Effector memory CD8-positive, alpha-beta T cell (primary cell): ENCODE measurements at places on chromosomes 13 and 19.

GRCh38 chr13:106551350-106551749 is 15.9 kb upstream of the EFNB2 start:
- DNase-seq: no peak

DNA sequence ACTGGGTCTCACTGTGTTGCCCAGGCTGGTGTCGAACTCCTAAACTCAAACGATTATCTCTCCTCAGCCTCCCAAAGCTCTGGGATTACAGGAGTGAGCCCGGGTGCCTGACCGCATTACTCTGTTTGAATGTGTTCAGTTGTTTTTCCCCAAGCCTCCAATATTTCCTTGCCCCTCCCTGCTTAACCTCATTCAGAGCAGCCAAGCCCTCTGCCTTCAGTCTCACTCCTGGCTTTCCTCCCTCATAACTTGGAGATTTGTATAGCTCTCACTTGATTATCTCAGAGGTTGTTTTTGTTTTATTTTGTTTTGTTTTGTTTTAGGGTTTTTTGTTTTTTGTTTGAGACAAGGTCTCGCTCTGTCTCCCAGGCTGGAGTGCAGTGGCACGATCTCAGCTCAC is 11.4 kb downstream of the EPHX3 start:
- DNase-seq: no peak

- DNase-seq: no peak
Observed at GRCh38 chr19:45920458-45920857, 5.9 kb upstream of the NANOS2 start.

- no peak for DNase-seq
Observed at GRCh38 chr13:98984118-98984517, 6.3 kb upstream of the DOCK9 start.

DNA sequence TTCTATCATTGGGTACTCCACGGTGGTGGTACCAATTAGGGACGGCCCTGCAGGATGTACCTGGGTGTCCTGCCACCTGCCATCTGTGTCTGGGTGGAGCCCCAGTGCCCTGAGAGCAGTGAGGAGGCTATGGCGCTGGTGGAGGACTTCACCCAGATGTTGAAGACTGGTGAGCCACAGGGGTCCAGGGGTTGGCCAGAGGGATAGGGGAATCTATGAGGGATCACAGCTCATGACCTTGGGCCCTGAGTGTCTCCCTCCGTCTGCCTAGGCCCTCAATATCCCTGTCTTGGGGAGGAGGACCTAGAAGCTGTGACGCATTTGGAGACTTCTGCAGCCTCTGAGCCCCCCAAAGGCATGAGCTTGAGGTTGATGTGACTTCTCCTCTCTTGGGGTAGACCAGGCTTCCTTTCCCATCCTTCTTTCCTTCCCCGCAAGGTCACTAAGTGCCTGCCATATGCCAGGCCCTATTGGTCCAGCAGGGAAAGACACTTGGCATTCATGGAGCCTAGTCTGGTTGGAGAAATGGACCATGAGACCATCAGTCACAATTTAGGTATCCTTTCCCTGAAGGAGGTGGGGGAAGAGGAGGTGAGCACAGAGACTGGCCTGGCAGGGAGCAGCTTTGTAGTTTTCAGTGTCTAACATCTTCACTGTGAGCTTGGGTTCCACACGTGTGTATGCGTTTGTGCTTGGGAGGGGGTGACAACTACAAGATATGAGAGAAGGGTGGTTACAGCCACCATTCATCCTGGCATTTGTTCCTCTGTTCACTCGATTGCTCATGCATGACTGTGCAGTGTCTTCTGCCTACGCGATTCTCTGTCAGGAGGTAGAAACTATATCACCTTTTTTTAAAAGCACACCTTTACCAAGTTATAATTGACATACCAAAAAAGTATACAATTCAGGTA is 5.1 kb upstream of the MZF1 start:
- DNase-seq: no peak

GRCh38 chr19:2043961-2044708 is 6.9 kb downstream of the MKNK2 start:
- no peak for DNase-seq

GRCh38 chr13:39233519-39233918 is 195.3 kb downstream of the NHLRC3 start:
- DNase-seq: no peak

GRCh38 chr13:27360562-27360961 is 63.9 kb upstream of the GTF3A start:
- no peak for DNase-seq

- no peak for DNase-seq
Observed at GRCh38 chr19:1836458-1837221, 11.6 kb downstream of the REXO1 start.

DNA sequence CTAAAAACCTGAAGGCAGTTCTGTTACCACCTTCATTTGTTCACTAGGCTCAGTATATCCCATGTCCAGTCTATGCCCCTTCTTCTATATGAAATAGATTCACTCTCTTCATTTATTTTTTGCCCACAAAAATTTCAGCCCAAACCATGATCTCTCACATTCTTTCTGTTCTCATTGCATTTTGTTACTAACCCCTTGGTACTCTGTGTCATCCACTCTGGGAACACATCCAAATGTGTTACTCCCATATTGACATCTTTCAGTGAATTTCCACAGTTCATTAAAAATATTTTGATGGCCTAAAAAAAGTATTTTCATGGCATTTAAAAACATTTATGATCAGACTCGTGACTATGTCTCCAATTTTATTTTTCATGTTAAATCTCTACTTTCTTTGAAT is 378.9 kb downstream of the SLITRK1 start:
- no peak for DNase-seq

GRCh38 chr13:83065108-83065507 is 817.2 kb downstream of the SLITRK1 start:
- no peak for DNase-seq

GRCh38 chr13:35283856-35284255 is 192.6 kb downstream of the MAB21L1 start:
- DNase-seq: no peak

- DNase-seq: peak; percentile 29
Observed at GRCh38 chr19:2207991-2208860, 27.9 kb downstream of the PLEKHJ1 start.

- no peak for DNase-seq
Observed at GRCh38 chr19:3620145-3620816, 6.3 kb downstream of the CACTIN start.

DNA sequence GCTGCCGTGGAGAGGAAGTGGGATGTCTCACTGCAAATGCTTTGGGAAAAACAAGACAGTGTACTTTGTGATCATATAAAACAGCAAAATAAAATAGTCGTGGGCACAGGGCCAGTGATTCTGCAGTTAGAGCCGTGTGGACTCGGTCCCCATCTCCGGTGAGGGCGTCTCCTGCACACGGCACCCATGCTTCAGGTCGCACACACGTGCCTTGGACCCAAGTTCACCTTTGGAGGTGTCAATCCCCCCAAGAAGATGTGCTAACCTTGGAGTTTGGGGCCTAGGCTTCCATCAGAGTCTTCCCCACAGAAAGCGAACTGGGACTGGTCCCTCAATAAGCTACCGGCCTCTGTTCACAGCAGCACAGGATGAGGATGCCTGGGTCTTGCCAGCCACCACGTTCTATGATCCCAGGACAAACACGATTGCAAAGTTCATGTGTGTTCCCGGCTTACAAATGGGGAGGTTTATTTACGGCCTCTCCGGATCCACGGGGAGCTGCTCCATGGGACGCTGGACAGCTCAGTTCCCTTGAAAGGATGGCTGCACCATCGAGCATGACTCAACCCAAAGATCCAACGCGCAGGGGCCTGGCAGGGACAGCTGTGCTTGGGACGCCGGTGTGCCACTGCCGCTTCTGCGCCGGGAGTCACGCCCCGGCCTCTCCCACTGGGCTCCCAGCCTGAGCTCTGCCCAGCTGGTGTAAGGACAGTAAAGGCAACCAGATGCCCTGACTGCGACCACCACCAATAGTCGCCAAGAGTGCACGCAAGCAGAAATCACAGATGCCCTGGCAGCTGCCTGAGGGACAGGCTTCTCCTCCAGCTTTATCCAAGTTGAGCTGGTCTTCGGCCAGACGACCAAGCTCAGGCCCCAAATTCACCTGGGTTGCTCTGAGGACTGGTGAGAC is 8.6 kb downstream of the GAS6 start:
- DNase-seq: no peak

- no peak for DNase-seq
Observed at GRCh38 chr13:39040206-39040605, 1.9 kb downstream of the NHLRC3 start.

GRCh38 chr13:66341635-66342377 is 888.3 kb downstream of the PCDH9 start:
- DNase-seq: no peak

DNA sequence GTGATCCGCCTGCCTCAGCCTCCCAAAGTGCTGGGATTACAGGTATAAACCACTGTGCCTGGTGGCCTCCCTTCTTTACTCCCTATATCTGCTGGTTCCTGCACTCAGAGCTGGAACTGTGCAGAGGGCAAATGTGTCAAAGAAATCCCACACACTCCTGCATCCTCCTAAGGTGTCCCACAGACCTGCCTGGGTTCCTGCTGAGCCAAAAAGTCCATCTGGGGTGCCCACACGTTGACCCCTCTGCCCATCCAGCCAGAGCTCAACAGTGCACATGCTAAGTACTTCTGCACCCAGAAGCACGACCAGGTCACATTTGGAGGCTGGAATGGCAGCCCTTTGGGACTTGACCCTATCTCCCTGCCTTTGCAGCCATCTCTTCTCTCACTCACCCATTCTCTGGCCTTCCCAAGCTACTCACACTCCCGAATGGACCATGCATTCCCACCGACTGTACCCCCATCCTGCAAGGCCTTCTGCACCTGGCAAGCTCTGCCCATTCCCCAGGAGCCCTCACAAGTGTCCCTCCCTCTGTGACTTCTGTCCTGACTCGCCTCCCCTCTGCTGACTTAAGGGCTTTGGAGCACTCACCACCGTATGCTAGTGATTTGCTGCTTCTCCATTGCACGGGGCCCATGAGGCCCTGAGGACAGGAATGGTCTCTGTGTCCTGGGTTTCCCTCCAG is 152.1 kb downstream of the KCTD15 start:
- DNase-seq: no peak

DNA sequence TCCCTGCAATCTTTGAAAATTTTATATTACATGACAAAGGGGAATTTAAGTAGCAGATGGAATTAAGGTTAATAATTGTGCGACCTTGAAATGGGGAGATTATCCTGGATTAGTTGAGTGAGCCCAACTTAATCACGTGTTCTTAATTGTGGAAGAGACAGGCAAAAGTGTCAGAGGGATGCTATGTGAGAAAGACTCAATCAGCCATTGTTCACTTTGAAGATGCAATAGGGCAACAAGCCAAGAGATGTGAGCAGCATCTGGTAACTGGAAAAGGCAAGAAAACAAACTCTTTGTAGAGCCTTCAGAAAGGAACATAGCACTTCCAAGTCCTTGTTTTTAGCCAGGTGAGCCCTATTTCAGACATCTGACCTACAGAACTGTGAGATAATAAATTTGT is 247.7 kb downstream of the SLITRK1 start:
- no peak for DNase-seq

- no peak for DNase-seq
Observed at GRCh38 chr19:10078329-10078728, 7.8 kb upstream of the SHFL start.

DNA sequence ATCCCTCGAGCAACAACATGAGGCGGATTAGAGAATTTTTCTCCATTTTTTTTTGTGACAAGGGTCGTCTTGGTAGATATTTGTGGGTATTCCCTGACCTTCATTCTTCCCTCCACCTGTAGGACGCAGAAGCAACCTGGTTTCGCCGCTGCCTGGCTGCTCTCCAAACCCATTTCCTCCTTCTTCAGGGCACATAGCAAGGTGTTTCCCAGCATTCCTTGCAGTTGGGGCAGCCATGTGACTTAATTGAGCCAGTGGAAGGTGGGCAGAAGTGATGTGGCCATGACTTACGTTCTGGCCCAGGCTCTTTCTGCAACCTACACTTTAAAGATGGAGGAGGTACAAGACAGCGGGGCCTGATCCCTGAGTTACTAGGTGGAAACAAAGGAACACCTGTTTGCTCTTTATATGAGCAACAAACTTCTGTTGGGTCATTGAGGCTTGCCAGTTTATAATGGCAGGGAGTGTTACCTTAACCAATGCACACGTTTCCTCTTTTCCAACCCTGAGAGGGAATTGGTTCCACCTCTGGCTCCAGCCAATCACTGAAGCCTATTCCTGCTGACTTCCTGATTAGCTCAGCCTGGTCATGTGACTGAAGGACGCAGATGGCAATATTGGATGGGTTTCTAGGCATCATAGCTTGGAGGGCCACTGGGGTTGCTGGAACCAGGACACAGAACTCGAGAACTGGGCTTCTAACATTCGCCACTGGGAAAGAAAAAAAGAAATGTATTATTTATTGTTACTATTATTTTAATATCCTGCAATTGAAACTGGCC is 30.8 kb upstream of the ZNRF4 start:
- DNase-seq: no peak

DNA sequence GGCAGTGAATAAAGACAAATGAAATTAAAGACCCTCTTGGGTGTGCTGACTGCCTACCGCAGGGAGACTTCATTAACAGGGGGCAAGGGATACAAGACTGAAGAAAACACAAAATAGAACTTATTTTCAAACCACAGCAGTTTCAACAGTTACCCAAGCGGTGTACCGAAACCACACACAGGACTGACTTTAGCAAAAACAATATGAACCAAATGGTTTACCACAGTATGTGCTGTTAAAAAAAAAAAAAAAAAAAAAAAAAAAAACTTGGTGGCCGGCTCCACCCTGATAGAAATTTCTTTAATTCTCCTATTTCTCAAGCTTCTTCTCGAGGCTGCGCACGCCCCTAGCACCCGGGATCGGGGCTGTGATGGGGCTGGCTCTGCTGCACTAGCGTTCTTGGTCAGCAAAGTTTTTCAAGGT is 42.6 kb downstream of the KLF2 start:
- peak; percentile 67 for DNase-seq

GRCh38 chr13:99075268-99076191 is 97.7 kb upstream of the DOCK9 start:
- no peak for DNase-seq

DNA sequence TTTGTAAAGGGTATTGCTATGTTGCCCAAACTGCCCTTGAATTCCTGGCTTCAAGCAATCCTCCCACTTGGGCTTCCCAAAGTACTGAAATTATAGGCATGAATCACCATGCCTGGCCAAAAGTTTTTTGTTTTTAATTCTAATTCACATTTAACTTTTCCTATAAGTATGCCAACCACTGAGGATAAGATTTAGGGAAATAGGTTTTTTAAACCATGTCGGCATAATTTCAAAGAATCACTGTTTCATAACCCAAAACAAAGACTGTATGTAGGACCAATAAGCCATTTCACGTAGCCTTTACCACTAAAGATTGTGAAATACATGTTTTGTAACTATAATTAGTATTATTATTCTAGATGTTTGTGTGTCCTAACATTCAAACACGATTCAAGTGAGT is 8.2 kb downstream of the ZDHHC20 start:
- DNase-seq: no peak

DNA sequence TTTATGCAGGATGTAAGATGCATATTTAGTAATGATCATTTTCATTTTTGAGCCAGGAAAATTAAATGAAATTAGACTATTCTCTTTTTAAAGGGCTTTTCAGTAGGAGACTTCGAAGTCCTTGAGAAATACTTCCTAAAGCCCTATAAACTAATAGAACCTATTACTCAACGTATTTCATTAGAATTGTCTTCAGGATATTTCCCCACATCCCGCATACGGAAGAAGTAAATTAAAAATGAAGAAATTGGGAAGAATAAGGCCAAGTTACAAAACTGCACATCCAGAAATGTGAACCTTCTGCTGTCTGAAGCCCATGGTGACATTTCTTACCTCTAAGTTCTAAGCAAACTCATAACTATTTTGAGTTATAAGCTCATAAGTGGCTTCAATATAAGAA is 66.5 kb downstream of the RXFP2 start:
- no peak for DNase-seq
